GM06990 (cell line): ENCODE measurements at places on chromosomes 1 and 21.
A peak's percentile ranks its signal among the peaks of the same experiment; 100 is the strongest.

DNA sequence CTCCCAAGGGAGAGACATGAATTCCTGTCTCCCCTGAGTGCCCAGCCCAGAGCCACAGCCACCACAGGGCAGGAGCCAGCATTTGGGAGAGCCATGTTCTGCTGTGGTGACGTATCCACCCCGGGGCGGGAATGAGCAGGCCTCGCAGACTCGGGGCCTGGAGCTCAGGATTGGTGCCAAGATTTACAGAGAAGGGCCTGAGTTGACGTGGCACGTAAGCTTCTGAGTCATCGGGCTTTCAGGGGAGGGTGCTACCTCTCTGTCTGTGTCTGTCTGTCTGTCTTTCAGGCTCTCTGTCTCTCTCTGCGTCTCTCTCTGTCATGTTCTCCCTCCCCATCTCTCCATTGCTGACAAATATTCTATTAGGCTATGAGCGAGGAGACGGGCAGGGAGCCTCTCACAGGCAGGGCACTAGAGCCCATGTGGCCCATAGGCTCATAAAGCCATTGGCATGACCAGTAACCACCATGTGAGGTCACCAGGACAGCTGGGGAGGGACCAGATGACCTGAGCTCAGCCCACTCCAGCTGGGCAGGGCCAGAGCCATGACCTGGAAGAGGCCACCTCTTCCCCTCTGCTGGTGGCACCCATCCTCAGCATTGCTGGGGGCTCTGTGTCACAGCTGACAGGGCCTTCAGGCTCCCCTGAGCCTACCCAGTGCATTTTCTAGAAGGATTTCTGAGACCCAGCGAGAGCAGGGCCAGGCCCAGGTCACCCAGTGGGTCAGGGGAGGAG, 300.0 kb upstream of the VAMP3 start:
- peak; percentile 57 for DNase-seq

- no peak for DNase-seq
Measured at GRCh38 chr1:76583235-76583868, 283.9 kb upstream of the ST6GALNAC5 start.

- peak; percentile 66 for DNase-seq
Measured at GRCh38 chr1:117658676-117659075, 52.8 kb downstream of the TENT5C start.

DNA sequence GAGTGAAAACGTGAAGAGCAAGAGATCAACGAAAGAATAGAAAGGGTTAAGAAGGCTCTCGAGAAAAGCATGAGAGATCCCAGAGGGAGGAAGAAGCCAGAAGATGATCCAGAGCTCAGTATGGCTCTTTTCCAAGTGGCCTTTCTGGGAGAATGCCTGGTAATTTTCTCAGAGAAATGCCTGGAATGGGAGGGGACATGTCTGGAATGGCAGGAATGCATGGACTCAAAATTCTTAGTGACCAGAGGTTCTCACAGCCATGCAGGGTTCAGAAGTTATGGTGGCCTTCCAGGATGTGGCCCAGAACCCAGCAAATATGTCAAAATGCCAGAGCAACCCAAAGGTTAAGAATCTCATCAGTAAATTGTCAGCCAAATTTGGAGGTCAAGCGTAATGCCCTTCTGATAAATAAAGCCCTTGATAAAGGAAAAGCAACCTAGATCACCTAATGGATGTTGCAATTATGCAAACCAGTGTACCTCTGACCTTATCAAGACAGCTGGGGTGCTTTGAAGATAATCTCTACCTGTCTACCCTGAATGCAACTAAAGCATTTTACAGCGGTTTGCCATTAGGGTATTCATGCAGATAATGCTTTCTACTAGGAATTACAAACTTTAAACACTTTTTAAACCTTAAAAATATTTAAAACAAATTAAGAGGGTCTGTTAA, 53.1 kb downstream of the NBPF6 start:
- DNase-seq: no peak

GRCh38 chr1:177053648-177054047, 110.9 kb downstream of the ASTN1 start:
- DNase-seq: no peak

- no peak for DNase-seq
Measured at GRCh38 chr1:101833312-101833711, 163.4 kb downstream of the OLFM3 start.

DNA sequence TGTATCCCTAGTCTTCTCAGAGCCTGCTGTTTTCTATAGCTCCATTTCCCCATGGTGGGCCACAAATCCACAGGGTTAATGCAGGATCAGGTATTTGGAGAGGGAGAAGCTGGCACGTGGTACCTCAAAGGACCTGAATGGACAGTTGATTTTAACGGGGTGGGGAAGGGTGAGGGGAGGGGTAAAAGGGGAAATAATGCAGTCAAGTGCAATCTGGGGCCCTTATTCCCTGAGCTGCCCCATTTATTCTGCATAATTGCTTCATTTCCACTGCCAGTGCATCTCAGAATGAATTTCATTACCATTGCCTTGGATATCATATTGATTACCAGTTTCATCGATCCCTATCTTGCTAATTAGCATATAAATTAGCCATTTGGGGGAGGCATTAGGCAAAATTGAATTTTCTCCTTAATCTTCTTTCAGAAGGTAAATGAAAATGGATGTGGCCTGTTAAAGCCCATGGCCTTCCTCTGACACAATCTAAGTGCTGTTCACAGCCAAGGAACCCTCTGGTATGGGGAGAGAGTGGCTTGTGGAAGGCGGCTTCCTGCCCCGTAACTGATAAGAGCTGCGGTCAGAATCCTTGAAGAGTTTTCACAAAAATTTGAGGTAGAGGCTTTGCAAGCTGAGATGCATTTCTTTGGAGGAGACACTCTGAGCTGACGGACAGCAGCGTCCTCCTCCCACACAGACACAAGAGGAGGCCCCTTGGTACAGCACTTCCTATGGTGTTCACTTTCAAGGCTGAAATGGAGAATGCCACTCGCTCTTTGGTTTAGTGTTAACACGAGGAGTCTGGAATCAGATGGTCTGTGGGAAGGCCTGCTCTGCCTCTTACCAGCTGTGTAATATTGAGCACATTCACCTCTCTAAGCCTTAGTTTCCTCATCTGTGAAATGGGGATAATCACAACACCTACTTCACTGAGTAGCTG, 34.4 kb downstream of the PHC2 start:
- no peak for DNase-seq

DNA sequence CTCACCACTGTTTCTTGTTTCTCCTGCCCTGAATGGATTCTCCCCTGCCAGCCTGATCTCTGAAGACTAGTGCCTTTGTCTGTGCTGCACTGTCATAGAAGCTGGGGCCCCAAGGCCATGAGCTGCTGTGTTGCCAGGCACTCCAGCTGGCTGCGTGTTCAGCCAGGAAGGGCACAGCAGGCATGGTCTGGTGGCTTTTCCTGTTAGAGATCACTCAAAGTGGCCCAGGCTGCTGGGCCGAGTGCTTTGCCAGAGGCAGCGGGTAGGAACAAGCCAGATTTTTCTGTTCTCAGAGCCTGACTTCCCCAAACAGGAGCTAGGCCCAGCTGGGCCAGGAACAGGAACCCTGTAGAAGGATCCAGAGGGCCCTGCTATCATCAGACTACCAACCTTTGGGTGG, 5.2 kb downstream of the ADPRS start:
- DNase-seq: no peak

GRCh38 chr1:6630027-6630426, 5.4 kb downstream of the THAP3 start:
- DNase-seq: no peak

DNA sequence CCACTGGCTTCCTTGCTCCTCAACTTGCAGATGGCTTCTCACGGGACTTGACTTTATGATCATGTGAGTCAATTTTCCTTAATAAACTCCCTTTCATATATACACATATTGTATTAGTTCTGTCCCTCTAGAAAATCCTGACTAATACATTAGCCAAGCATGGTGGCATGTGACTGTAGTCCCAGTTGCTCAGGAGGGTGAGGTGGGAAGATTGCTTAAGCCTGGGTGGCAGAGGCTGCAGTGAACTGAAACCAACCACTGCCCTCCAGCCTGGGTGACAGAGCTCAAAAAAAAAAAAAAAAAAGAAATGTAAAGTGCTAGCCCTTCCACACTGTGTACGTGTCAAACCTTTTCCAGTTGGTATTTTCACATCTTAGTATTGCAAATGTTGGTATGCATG, 857.0 kb downstream of the LTN1 start:
- no peak for DNase-seq

GRCh38 chr1:33524586-33524985, 52.1 kb downstream of the ZSCAN20 start:
- DNase-seq: no peak

DNA sequence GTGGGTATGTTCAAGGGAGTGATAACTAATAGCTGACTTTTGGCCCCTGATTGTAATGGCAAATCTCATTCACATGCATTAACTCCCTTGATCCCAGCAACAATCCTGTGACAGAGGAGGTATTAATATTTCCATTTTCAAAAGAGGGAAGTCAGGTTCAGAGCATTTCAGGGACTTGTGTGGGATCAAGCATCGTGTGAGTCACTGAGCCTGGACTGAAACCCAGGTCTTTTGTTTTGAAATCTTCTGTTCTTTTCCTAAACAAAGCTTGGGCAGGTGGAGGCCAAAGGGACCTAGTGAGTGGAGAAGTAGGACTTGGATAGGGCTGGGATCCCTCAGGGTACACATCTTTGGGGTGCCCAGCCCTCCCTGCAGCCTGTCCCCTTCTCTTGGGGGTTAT, 37.9 kb downstream of the ETNK2 start:
- DNase-seq: no peak

DNA sequence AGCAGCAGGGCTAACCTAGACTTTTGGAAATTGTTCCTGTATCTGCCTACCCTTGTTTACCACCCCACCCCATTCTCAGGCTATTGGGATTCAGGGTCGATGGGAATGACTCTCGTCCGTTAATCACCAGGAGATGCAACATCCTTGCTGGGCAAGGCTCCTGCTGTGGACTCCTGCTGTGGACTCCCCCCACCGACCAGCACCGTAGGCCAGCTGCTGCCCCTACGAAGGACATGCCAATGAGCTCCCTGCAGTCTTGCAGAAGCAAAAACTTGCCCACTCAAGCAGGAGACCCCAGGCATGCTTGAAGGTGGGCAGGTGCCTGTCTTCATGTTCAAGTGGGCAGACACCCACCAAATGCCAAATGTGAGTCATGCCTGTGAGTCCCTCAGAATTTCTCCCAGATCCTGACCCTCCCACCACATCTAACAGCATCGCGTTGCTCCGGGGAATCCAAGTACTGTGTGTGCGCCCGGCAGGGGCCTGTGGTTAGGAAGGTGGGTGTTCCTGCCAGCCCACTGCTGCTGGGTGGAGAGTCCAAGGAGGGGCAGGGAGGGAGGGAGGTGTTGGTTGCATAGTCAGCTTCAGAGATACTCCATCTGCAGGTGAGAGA, 41.7 kb upstream of the SOX13 start:
- no peak for DNase-seq

- DNase-seq: no peak
Measured at GRCh38 chr1:86861424-86861823, 52.5 kb downstream of the SELENOF start.

DNA sequence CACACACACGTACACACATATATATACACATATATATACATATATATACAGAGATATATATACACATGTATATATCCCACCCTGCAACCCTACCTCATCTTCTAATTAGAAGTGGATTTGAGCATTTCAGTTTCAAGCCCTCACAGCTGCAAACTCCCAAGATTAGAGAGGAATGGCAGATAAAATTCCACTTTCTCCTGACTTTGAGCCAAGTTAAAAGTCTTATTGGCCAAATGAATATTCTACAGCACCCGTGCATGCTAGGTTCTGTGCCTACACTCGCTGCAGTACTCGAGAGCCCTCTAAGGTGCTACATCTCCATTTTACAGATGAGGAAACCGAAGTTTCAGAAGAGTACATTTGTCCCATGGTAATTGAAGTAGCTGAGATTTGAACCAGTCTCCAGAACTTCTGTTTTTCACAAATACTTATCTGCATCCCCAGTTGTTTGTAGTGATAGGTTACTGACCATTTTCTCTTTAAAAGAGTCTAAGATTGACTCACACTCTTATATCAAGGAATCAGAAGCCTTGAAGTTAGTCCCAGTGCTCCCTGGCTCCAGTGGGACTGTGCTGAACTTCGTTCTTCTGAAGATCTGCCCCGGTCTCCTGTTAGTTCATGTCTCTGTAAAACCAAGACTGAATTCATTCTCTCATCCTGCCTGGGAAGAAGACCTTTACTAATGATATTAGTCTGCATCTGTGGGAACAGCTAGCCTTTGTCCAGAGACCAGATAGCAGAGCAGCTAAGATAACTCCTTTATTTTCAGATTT, 292.1 kb downstream of the TM2D1 start:
- no peak for DNase-seq

DNA sequence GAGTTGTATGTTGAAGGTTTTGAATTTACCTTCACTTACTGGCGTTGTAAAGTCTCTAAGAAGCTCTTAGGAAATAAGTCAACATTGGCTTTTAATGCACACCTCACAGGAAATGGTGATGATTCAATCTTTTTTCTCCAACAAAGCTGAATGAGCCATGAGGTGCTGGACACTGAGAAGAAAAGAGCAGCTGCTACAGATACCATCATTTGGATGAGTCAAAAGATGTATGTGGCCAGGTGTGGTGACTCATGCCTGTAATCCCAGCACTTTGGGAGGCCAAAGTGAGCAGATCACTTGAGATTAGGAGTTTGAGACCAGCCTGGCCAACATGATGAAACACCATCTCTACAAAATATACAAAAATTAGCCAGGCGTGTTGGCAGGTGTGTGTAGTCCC, 3.3 kb upstream of the IL23R start:
- peak; percentile 62 for DNase-seq

DNA sequence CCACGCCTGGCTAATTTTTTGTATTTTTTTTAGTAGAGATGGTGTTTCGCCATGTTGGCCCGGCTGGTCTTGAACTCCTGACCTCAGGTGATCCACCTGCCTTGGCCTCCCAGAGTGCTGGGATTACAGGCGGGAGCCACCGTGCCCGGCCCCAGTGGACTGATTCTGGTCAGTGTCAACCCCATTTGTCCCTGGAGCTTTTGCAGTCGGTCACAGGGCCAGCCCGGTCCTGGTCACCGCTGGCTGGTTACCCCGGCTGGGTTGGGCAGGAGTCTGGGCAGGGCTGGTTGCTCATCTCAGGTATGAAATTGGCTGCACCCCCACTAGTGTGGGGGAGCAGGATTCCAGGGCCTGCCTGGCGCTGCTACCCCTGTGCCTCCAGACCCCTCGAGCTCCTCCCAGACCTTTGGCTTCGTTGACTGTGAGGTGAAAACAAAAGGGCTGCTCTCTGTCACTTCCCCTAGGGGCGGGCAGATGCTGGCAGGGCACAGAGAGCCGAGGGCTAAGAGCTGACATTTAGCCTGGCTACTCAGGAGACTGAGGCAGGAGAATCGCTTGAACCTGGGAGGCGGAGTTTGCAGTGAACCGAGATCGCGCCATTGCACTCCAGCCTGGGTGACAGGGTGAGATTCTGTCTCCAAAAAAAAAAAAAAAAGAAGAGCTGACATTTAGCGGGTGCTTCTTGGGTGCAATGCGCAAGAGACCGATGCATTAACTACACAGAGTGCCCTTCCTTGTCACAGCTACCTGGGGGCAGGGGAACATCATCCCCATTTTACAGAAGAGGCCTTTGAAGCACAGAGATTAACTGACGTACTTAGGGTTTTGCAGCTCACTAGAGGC, 10.6 kb downstream of the TNFRSF1B start:
- no peak for DNase-seq

GRCh38 chr21:40158366-40158765, 291.1 kb downstream of the PCP4 start:
- DNase-seq: no peak
